ENCODE measurements at places on chromosomes 5 and 9. TPM values are rescaled to one million over a fixed set of nuclear protein-coding genes. Genes with fewer than 3 reads are reported as not detected.

The IRX4 gene
- 0.31 TPM for total RNA-seq

The HMGCR gene
- total RNA-seq: 23.3 TPM

The MYOZ3 gene
- total RNA-seq: not detected

The EGFLAM gene
- 0.37 TPM for total RNA-seq

The FCN2 gene
- not detected for total RNA-seq

The CDC14B gene
- total RNA-seq: 13.7 TPM

The AGXT2 gene
- total RNA-seq: not detected

The BAAT gene
- 0.32 TPM for total RNA-seq

The LEAP2 gene
- total RNA-seq: 0.62 TPM

The PPP2R2B gene
- total RNA-seq: 0.08 TPM

The SLC45A2 gene
- not detected for total RNA-seq

The DNAH5 gene
- total RNA-seq: 2.2 TPM

The NPM1 gene
- 3,357 TPM for total RNA-seq

The GABRB2 gene
- not detected for total RNA-seq

The FOXI1 gene
- not detected for total RNA-seq

The GMCL2 gene
- not detected for total RNA-seq

The PCDHB3 gene
- 0.07 TPM for total RNA-seq

The LTC4S gene
- not detected for total RNA-seq

The POLE3 gene
- total RNA-seq: 110 TPM

The GRAMD2B gene
- total RNA-seq: 1.1 TPM

The WDR38 gene
- total RNA-seq: 0.13 TPM

The FUBP3 gene
- total RNA-seq: 46.6 TPM

The GRXCR2 gene
- total RNA-seq: not detected

The KLHL3 gene
- total RNA-seq: 0.44 TPM

The PCDHB5 gene
- 1.6 TPM for total RNA-seq

The TCF7 gene
- 10.7 TPM for total RNA-seq

The STPG3 gene
- total RNA-seq: not detected

The LCN12 gene
- total RNA-seq: 0.82 TPM

The ANKRD18B gene
- 4.8 TPM for total RNA-seq

The DMRT2 gene
- not detected for total RNA-seq

The IL5 gene
- not detected for total RNA-seq

The SLC31A2 gene
- total RNA-seq: 7.6 TPM

The LHX3 gene
- total RNA-seq: 0.10 TPM

The SLC36A3 gene
- total RNA-seq: not detected

The FRMPD1 gene
- total RNA-seq: 0.05 TPM

The GNPDA1 gene
- 60.5 TPM for total RNA-seq

The ZBED3 gene
- 4.7 TPM for total RNA-seq

The CEL gene
- 0.40 TPM for total RNA-seq

The ZNG1A gene
- 27.3 TPM for total RNA-seq

The PLAC8L1 gene
- total RNA-seq: 0.31 TPM

The CDKN2A gene
- total RNA-seq: not detected

The SLC25A2 gene
- total RNA-seq: not detected

The TMOD1 gene
- 1.8 TPM for total RNA-seq

The EIF4EBP3 gene
- total RNA-seq: 3.0 TPM

The SPATA31A3 gene
- total RNA-seq: not detected
